ENCODE measurements at places on chromosomes 1 and 21.

- no peak for DNase-seq
Measured at GRCh38 chr1:244836584-244836983, 1.1 kb downstream of the COX20 start.

DNA sequence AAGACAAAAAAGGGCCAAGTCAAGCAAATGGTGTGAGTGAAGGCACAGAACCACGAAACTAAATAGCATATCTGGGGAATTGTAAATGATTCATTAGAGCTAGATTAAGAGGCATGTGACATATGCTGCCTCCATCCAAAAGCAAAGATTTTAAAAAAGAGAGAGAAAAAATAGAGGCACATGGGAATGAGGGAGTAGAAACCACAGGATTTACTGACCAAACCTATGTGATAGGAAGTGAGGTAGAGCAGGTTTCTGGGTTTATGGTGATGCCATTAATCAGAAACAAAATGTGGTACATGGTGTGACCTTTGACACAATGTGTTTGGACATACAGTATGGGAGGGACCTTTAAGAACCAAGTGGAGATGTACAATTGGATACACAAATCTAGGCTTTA is 13.6 kb downstream of the C1orf52 start:
- no peak for DNase-seq

DNA sequence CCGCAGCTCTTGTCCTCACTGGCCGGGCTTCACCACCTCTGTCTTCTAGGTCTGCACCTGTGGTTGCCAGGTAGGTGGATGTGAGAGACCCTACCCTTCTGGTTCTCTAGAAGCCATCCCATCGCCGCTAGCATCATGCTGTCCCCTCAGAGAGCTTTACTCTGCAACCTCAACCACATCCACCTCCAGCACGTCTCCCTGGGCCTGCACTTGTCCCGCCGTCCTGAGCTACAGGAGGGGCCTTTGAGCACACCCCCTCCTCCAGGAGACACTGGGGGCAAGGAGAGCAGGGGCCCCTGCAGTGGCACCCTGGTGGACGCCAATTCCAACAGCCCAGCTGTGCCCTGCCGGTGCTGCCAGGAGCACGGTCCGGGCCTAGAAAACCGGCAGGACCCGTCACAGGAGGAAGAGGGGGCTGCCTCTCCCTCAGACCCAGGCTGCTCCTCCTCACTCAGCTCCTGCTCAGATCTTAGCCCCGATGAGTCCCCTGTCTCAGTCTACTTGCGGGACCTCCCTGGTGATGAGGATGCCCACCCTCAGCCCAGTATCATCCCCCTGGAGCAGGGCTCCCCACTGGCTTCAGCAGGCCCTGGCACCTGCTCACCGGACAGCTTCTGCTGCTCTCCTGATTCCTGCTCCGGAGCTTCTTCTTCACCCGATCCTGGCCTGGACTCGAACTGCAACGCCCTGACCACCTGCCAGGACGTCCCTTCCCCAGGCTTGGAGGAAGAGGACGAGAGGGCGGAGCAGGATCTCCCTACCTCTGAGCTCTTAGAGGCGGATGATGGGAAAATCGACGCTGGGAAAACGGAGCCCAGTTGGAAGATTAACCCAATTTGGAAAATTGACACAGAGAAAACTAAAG is 1.2 kb downstream of the RUSC1 start:
- DNase-seq: no peak

GRCh38 chr1:102588536-102588935 is 519.8 kb downstream of the COL11A1 start:
- DNase-seq: no peak

DNA sequence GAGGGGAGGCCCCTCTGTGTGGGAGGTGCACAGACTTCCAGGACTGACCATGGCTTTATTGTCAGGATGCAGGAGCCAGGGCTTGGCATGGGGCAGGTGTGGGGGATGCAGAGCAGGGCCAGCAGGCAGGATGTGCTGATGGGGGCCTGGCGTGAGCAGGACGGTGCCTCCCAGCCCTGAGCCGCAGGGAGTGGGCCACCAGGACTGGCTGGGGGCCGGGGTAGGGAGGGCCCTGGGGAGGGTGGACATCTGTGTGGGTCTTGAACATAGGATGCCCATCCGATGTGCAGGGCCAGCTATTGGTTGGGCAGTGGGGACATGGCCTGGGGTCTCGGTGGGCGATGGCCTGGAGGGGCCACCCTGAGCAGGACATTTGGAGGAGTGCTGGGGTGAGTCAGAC is 15.6 kb downstream of the PRMT2 start:
- DNase-seq: no peak

- DNase-seq: no peak
Measured at GRCh38 chr21:25995278-25995677, 175.3 kb downstream of the APP start.

- DNase-seq: no peak
Measured at GRCh38 chr21:34642211-34643075, 26.4 kb upstream of the CLIC6 start.

GRCh38 chr1:230866171-230867070 is 1.9 kb downstream of the C1orf198 start:
- DNase-seq: no peak

- DNase-seq: no peak
Measured at GRCh38 chr1:225770561-225771248, 6.9 kb upstream of the SRP9 start.

- DNase-seq: no peak
Measured at GRCh38 chr1:21886486-21887215, 50.5 kb downstream of the HSPG2 start.

All from stimulated activated CD8-positive, alpha-beta memory T cell treated with anti-CD3 and anti-CD28 coated beads, Interleukin-15, amount 100 ng/mL, for 4 hours (primary cell).